Activated T-cell treated with anti-CD3 and anti-CD28 coated beads, Interleukin-2, amount 50 U/mL, for 72 hours (primary cell): ENCODE measurements at places on chromosomes 11 and 22.
A peak's percentile ranks its signal among the peaks of the same experiment; 100 is the strongest.

DNA sequence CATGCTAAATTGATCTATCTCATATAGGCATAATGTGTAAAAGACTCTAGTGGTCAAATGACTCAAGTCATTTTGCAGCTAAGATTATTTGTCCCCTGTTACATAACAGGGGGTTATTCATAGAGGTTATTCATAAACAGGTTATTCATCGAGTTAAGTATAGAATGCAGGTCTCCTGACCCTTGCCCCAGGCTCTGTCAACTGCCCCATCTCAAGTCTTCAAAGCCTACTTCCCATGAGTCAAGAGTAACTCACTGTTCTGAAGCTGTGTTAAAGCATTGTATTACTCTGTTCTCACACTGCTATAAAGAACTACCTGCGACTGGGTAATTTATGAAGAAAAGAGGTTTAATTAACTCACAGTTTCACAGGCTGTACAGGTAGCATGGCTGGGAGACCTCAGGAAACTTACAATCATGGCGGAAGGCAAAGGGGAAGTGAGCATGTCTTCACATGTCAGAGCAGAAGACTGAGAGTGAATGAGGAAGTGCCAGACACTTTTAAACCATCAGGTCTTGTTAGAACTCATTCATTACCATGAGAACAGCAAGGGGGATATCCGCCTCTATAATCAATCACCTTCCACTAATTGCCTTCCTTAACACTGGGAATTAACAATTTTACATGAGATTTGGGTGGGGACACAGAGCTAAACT, 226.2 kb upstream of the BLID start:
- no peak for DNase-seq

GRCh38 chr22:43431808-43432554, 20.2 kb downstream of the MPPED1 start:
- no peak for DNase-seq

DNA sequence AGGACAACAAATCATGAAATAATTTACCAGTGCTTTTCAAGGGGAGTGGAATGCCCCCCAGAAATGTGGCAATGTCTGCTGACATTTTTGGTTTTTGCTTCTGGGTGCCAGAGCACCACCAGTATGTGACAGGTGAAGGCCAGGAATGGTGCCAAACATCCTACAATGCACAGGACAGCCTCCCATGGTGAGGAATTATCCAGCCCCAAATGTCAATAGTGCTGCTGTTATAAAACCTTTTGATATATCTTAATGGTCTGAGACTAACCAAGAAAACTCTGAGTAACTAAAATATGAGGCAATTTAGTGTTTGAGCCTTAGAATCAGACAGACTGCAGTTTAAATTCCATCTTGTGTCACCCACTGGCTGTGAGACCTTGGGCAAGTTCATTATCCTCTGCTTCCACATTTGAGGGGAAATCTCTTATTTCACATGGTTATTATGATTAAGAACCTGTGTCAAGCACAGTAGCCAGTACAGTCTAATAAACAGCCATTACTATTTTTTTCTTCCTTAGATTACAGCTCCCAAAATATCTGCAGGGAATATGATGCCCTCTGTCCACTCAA, 69.5 kb downstream of the AMBRA1 start:
- no peak for DNase-seq

DNA sequence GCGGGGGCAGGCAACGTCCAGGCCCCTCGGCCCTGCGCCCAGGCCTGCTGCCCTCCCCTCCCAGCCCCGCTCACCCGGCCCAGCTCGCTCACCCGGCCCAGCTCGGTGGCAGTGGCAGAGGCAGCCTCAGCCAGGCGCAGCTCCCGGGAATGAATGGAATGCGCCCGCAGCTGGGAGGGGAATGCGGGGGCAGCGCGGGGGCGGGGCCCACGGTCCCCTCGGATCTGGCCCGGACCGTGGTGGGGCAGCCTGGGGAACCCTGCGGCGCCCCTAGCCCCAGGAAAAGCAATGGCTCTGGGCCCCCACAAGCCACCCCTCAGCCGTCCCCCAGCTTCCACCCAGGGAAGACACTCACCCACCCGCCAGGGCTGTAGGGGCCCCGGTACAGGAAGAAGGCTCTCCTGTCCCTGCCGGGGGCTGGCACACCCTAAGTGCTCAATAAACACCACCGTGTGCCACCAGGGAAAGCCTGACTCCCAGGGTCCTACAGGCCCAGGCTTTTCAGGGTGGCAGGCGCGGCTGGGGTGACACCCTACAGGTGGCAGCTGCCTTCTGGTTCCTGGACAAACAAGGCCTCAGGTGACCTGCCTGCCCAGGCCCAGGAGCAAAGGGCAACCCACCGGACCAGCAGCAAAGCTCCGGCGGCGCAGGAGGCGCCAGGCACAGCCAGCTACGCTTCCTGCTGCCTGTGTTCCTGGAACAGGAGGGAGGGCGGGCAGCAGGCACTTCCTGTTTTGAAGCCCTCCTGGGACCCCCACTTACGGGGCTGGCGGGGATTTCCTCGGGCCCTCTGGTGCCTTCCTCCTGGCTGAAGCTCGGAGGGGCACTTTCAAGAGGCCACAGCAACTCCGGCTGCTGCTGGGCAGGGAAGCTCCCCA, 13.8 kb downstream of the PLXNB2 start:
- no peak for DNase-seq

- no peak for DNase-seq
Measured at GRCh38 chr11:74460481-74461154, 6.7 kb downstream of the KCNE3 start.

DNA sequence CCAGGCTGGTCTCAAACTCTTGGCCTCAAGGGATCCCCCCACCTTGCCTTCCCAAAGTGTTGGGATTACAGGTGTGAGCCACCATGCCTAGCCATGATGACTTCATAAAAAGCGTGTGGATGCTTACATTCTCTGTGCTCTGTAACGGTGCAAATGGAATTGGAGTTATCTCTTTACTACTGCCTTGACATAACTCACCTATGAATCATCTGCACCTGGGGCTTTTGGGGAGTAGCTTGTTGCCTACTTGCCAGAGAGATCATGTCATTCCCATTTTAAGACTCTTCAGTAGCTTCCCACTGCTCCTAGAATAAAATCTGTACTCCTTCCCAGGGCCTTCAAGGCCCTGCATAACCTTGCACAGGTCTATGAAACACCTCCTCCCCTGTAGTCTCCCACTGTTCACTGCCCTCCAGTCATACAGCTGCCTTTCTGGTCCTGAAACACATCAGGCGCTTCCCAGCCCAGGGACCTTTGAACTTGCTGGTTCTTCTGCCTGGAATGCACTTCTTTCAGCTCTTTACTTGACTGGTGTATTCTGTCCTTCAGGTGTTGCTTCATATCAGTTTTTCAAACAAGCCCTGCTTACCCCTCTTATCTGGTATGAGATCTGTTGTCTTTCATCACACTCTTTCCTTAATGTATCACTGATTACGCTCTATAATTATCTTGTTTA, 19.6 kb upstream of the MOGAT2 start:
- no peak for DNase-seq

DNA sequence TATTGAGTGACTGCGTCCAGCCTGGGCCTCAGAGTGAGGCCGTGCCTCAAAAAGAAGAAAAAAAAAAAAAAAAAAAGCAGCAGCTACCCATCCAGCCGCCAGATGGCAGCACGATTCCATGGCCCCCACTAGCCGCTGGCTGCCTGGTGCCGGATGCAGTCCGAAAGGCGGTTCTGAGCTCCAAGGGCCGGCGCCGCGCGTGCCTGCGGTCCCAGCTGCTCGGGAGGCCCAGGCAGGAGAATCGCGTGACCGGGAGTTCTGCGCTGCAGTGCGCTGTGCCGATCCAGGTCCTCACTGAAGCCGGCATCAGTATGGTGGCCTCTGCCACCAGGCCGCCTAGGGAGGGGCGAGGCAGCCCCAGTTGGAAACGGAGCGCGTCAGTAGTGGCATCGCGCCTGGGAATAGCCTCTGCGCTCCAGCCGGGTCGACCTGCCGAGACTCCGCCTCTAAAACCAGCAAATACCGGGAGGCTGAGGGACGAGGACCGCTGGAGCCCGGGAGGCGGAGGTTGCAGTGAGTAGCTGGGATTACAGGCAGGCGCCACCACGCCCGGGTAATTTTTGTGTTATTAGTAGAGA, 19.3 kb downstream of the SCARF2 start:
- DNase-seq = peak; percentile 73

DNA sequence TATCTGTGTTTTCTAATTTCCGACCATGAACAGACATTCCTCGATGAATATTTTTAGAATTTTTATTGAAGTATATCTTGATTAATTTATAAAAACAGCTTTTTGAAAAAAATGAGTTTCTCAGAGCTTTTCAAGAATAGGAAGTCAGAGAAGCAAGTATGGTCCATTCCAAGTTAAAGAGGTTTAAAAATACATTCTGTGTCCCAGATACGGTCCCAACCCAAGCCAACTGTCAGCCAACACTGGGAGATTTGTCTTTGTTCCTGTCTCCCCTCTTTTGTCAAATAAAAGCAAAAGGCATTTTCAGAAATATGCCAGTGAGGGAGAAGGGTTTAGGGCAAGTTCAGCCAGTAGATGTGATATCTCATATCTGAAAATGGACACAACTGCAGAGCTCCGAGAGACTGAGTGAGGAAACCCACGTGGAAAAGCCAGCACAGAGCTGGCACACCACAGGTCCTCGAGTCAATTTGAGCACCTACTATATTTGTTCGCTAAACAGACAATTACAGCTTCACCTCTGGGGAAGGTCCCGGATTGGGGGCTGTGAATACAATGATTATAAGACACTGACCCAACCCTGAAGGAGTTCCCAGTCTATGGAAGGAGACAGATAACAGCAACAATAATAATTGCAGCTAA, 59.8 kb downstream of the C11orf91 start:
- no peak for DNase-seq
